ENCODE measurements at places on chromosomes 6 and 20.

DNA sequence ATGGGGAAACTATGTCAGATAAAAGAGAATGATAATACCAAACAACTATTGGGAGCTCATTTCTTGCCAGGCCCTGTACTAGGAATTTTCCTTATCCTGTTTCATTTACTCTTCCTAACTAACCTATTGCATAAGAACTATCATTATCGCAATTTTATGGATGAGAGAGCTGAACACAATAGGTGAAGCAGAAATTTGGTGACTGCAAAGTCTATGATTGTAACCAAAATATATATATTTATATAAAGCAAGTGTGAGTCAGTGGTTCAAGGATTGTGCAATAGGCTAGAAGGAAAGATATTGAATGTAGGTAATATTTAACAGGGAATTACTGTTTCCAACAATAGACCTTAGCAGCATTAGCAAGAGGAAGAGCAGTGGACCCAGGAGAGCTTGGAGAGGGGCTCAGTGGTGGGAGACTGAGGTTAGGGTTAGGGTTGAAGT is 181.1 kb upstream of the TENT5A start:
- no peak for DNase-seq

GRCh38 chr6:49721297-49721696 is 8.0 kb upstream of the CRISP2 start:
- DNase-seq = no peak

- DNase-seq = no peak
These were observed 8.9 kb downstream of the SLC22A3 start for GRCh38 chr6:160357088-160357487.

DNA sequence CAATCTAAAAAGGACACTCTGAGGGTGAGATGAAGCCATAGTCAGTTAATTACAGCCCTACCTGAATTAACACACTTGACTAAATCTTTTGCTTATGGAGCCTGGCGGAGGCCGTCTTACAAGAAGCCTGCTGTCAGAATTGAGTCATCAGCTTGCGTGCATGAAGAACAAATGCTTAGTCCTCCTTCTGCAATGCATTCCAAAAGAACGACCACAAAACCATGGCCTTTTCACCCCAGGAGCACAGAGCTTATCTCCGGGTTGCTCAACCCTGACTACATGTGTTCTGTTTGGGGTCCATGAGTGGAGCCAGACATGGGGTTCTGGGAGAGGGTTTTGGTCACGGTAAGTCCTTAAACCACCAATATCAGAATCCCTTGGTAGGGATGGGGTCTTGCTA is 318.1 kb downstream of the CLIC5 start:
- peak; percentile 36 for DNase-seq

- no peak for DNase-seq
These were observed 5.8 kb upstream of the GNRH2 start for GRCh38 chr20:3037654-3038053.

- DNase-seq = no peak
These were observed 2.8 kb downstream of the TENT5A start for GRCh38 chr6:81749707-81750106.

DNA sequence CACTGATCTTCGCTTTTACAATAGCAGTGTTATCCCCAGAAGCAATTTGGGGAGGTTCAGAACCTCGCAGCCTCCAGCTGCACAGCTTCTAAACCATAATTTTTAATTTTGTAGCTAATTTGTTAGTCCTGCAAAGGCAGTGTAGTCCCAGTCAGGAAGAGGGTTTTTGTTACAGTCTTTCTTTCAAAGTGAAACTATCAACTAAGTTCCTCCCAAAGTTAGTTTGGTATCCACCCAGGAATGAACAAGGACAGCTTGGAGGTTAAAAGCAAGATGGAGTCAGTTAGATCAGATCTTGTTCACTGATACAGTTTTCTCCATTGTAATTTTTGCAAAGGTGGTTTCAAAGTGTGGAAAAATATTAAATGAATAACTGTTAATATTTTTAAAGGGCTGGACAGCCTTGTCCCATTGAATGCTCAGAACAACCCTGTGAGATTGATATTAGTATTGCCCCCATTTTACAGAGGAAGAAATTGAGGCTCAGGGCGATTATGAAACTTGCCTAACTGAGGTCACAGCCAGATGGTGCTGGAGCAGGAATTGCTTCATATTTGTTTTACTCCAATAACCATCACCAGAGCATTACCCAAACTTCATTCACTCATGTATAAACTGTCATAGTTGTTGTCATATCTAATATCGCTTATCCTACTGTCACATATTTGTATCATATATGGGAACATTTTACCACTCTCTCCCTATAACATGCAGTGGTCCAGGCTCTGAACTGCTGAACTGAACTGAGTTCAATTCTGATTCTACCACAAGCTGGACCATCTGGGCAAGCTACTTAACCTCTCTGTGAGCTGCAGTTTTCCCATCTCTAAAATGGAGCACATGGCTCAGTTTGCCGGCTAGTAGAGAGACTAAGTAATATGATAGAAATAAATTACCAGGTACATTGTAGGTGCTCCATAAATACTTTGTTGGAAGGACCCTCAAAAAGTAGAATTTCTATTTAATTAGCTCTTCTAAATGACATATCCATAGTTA is 213.8 kb downstream of the BCAS1 start:
- no peak for DNase-seq

- no peak for DNase-seq
These were observed 253.5 kb downstream of the QKI start for GRCh38 chr6:163668061-163668426.

GRCh38 chr6:138988469-138988834 is 399 bp upstream of the REPS1 start:
- DNase-seq = no peak

DNA sequence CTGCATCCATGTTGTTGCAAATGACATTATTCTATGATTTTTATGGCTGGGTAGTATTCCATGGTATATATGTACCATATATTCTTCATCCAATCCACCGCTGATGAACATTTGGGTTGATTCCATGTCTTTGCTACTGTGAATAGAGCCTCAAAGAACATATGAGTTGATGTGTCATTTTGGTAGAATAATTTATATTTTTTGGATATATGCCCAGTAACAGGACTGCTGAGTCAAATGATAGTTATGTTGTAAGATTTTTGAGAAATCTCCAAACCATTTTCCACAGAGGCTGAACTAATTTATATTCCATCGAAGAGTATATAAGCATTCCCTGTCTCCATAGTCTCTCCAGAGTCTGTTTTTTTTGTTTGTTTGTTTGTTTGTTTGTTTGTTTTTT is 1373.5 kb downstream of the GRIK2 start:
- DNase-seq = no peak

DNA sequence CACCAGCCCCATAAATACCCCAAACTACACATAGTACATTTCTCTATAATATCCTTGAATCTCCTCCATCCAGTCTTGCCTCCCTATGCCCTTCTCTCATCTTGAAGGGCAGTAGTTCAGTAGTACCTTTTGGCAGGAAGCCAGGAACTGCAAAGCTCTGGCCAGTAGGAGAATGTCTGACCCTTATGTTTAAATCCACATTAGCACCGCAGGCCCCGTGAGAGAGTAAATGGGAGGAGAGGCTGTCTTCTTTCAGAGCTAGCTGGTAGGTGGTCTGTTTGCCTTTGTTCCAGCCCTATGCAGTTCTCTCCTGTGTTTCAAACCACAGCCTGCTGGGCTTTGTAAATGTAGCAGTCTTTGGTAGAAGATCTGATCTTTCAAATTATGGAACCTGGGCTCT is 690.7 kb downstream of the DOK5 start:
- peak; percentile 78 for DNase-seq

DNA sequence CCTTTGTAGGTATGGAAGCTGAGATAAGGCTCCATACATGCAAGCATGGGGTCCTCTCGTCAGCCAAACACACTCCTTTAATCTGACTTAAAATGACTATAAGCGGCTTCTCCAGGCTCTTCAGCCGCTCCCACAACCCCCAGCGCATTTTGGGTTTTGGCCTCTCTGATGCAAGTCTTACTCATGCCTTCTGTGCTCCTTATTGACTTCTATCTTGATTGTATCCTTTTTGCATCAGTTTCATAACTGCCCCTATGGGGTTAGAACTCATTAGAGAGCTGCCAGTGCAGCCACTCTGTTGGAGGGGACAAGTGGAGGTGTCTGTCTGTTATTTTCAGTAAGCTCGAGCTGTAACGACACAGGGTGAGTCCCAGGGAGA is 70.1 kb upstream of the TAB2 start:
- no peak for DNase-seq

GRCh38 chr6:28537509-28538140 is 11.9 kb downstream of the GPX5 start:
- peak; percentile 95 for DNase-seq

GRCh38 chr20:10714236-10714975 is 40.6 kb upstream of the JAG1 start:
- DNase-seq = no peak

DNA sequence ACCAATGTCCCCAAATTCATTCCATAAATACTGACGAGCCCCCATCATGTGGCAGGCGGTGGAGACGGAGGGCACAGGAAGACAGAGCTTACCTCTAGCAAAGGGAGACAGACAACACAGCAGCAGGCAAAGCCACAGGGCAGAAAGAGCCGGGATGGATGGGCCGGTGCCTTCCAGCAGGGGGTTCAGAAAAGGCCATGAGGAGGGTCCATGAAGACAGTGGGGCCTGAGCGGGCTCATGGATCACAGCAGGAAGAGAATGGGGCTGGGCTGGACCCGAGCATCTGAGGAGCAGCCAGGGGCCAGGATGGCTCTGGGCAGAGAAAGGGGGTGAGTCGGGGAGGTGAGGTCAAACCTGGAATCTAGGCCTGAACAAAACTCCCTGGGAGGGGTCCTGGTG is 42.0 kb downstream of the PREX1 start:
- no peak for DNase-seq

- peak; percentile 77 for DNase-seq
These were observed 473.9 kb downstream of the COL12A1 start for GRCh38 chr6:74731931-74732330.

DNA sequence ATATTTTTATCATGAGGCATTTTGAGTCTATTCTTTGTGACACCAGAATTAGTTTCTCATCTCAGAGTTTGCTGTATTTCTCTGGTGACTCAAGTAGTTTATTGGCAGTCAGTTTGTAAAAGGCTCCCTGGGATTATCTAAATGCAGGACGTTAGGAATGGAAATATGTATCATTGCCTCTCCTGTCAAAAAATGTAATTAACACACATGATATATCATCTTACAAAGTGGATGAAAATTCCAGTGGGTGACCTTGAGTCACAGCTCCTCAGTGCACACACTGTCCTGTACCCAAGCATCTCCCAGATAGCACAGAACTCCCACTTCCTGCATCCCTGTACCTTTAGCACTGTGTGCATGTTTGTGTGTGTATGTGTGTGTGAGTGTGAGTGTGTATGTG is 258.6 kb downstream of the LAMA2 start:
- DNase-seq = no peak

DNA sequence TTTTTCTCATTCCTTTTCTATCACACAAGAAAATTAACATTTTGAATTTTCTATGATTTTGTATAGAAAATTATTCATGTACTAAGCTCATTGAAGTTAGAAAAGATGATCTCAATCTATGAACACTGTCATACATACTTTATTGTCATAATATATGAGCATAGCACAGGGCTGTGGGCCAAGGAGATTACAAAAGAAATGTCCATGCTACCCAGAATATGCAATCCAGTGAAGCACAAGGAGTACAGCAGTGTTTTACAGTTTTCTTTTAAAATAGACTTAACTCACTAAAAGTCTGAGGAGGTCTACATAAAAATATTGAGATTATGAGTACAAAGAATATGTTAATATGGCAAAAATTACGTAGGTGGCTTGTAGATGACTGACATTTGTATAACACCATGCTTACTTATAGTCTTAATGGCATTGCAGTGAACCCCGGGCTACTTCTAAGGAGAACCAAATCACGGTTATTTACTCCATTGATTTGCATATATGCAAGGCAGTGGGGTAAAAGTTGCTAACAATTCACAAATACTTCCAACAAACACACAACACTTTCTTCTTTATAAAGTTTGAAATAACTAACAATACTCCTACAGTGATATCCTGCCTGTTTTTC is 257.1 kb downstream of the BCKDHB start:
- DNase-seq = no peak

- DNase-seq = no peak
These were observed 83.7 kb downstream of the FYN start for GRCh38 chr6:111789598-111789997.

GRCh38 chr6:53573299-53573698 is 28.4 kb upstream of the GCLC start:
- DNase-seq = peak; percentile 26

DNA sequence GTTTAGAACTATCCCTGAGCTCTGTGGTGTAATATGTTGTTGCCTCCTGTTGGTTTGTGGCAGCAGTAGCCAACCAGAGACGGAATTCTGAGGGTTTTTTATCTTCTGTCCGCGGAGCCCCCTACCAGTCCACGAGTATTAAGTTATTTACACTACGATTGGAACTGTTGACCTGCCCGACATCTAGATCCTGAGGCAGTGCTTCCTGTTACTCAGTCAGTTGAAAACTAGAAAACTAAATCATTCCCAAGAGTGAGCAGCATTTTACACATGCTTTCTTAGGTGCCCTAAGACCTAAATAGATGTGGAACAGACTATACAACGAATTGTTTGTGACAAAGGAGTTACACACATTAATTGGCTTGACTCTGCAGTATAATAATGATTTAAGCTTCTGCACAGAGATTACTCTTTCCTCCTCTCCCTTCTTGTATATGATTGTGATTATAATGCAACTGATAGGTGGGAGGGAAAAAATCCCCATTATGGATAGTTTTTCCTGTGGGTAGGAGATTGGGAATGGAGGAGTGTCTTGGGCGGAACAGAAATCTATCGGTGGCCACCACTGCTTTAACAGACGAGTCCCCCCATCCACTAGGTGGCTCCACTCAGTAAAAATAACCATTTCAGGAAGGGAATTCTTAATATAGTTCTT is 1.7 kb downstream of the LOC128125822 start:
- peak; percentile 84 for DNase-seq

GRCh38 chr20:61253640-61254511 is 1.8 kb downstream of the CDH4 start:
- DNase-seq = peak; percentile 53

- DNase-seq = no peak
These were observed 9.9 kb downstream of the ATXN1 start for GRCh38 chr6:16751251-16751946.

GRCh38 chr20:49561256-49561655 is 6.7 kb downstream of the PTGIS start:
- no peak for DNase-seq

- DNase-seq = no peak
These were observed 362.6 kb downstream of the QKI start for GRCh38 chr6:163776906-163777686.

GRCh38 chr6:3326184-3326971 is 67.6 kb downstream of the PSMG4 start:
- peak; percentile 64 for DNase-seq

DNA sequence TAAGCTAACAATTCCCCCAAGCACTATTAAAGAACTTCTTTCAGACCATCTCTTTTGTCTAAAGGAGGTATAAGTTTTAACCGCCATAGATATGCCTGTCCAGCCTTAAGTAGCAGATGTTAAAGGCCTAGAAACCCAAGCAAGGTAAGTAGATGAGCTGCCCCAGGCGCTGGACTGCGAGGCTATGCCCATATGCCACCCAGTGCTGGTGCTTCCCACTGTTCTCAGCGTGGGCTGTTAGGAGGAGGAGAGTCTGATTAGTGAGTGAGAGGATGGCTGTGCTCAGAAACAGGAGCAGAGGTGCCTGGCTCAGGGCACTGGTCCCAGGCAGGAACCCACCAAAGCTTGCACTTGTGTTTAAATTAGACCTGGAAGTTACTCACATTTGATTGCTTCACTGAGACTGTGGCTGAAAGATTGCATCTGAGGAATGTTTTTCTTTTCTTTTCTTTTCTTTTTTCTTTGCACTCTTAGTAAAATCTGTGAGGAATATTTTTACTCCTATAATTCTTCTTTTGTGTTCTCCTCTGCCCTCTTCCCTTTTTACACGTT is 32.2 kb downstream of the PRPH2 start:
- no peak for DNase-seq

All from mesendoderm (in vitro differentiated cells).